CD8-positive, alpha-beta memory T cell (primary cell): ENCODE measurements at places on chromosomes 6 and 20. TPM values are rescaled to one million over a fixed set of nuclear protein-coding genes. Genes with fewer than 3 reads are reported as not detected.

GMEB2 gene
- 15.5 TPM for total RNA-seq

RAB32 gene
- not detected for total RNA-seq

OR2B6 gene
- total RNA-seq, result not detected

SCGN gene
- total RNA-seq, result not detected

METTL24 gene
- total RNA-seq, result not detected

HLA-DQB1 gene
- total RNA-seq, result 16.0 TPM

PRDM13 gene
- not detected for total RNA-seq

WFDC6 gene
- not detected for total RNA-seq

CRYBG1 gene
- total RNA-seq, result 32.3 TPM

CCN5 gene
- not detected for total RNA-seq

ANGPT4 gene
- not detected for total RNA-seq

ECI2 gene
- total RNA-seq, result 29.5 TPM

CPNE1 gene
- total RNA-seq, result 295 TPM

PTCRA gene
- total RNA-seq, result not detected

MSH5 gene
- 36.4 TPM for total RNA-seq

GJA1 gene
- total RNA-seq, result not detected
